ENCODE measurements at places on chromosomes 1 and 21.

DNA sequence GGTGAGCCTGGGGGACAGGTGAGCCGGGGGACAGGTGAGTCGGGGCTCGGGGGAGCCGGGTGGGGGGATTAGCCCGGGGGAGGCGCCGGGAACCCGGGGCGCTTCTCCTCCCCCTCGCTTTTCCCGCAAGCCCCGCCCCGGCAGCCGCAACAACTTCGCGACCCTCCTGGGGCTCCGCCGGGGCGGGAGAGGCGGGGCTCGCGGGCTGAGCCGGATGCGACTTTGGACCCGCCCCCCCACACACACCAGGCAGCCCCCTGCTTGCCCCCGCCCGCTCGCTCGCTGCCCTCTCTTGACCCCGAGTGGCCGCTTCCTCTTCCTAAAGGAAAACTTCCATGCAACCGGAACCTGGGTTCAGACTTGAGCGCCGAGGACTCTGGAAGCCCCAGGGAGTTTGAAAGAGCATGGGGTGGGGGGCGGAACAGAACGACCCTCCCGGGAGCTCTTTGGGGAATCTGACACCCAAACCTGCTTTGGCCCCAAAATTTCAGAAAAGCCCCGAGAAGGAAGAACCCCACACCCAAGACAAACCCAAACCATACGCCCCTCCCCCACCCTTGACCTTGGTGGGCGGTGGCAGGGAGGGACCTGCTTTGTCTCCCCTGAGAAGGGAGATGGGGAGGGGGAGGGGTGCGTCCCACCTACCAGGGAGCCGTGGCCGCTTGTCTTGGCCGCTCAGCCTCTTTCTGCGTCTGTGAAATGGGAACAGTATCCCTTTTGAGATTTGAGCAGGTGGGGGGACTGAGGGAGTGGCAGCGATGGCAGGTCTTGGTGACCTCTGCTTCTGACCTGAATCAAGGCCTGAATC is 550 bp downstream of the ARHGEF16 start:
- no peak for DNase-seq

DNA sequence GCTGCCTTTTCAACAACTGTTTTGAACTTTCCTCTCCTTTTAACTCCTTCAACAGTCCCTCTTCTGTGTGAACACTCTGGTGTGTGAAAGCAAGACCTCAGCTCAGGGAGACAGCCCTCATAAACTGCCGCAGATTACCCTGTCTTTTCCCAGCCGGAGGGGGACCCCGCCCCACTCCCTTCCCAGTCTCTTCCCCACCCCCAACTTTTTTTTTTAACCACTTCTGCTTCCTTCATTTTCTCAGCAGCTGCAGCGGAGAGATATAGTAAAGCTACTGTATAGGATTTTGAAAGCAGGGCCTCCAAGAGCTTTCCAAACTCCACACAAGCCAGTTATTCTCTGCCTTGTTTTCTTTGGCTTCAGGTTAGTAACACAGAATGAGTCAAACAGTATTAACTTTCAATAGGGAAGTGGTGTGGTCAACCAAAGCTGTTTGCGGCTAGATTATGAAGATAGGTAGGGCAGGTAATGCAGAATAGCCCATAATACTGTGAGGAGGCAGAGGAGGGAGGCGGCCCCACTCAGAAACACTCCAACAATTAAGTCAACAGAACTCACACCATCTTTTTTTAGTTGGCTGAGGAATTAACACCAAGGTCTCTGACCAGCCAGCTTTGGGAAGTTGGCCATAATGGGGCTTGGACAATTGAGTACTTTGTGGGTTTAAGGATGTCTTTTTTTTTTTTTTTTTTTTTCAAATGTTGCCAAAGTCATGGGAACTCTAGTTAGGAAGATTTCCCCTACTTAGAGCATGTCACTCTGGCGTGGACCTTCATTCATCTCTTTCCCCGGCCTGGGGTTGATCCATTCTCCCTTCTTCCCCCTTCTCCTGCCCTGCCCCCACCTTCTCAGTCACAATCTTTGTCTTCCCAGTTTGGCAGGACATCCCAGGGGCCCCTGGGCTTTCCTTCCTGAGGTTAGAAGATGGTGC is 177.0 kb downstream of the CLIC6 start:
- no peak for DNase-seq

- no peak for DNase-seq
Observed at GRCh38 chr1:14367451-14367850, 231.0 kb upstream of the KAZN start.

DNA sequence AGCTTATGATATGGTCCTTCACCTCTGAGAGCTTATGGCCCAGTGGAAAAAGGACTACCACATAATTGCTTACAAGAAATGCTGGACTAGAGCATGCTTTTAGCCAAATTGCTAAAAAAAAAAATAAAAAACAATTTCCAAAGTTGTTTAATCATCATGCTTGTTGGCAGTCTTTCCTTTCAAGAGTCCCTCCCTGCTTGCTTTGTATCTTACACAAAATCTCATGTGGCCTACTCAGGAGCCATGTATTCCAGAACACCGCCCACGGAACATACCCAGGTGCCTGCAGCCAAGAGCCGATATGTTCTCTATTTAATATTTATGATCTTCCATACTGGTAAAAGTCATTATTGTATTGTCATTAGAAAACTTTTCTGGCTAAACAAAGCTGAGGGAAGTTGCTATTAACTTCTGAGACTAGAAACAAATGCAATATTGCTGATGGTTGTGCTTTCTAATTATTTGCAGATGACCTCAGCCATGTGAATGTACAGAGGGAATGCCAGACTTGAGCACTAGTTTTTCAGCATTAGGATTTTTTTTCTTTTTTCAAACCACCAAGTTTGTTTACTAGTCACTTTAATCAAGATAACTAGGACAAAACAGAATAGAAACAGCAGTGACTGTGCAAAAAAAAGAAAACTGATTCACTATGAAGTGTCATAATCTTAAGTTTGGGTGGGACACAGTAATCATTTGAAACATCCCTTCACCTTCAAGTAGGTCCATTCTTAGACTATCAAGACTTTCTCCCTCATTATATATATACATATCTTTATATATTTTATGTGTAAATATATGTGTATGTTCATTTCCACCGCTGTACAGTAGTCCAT is 129.3 kb upstream of the GORAB start:
- DNase-seq: no peak

DNA sequence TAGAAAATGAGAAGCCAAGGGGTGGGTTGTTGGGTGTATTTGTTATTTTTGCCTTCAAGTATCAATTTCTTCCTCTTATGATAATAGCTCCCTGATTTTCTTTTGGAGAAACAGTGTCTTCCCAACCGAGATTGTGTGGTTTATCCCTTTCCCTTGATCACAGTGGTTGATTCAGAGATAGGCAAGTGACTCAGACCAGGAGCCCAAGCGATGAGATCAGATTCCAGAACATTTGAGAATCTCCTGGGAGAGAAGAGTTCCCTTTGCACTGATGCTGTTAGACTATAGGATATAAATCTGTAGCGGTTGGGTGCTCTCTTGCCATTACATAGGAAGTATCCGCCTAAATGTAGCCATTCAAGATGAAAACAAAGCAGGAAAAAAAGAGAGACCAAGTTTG is 90.1 kb upstream of the WDR26 start:
- no peak for DNase-seq

GRCh38 chr1:27542463-27543273 is 52.7 kb upstream of the WASF2 start:
- no peak for DNase-seq

DNA sequence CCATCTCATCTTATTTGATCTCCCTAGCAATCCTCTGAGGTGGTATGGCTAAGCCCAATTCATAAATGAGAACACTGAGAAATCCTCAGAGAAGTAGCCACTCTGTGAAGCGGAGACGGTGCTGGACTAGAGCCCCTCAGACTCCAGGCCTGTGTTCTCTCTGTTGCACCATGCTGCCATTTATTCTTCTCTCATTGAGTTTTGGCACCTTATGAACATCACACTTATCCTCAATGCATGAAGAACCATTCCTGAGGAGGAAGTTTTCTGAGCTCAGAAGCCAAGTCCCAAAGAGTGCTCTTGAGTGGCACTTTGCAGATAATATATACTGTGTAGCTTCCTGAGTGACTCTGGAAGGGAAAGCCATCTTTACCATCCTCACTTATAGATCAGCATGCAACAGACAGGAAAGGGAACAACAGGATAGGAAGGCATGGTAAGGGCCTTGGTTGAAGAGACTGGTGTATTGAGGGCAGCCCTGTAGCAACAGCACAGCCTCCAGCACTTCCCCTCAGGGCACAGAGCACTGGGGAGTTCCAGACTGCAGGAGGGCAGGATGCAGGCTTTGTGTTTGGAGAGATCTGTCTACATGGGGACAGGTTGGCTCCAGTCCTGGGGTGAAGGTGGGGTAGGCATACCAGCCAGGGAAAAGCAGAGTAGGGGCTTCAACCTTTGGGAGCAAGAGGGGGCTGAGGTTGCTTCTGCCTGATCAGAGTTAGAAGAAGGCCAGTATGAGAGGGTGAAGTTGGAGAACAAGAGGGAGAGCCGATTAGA is 1.6 kb upstream of the CRNN start:
- DNase-seq: no peak

DNA sequence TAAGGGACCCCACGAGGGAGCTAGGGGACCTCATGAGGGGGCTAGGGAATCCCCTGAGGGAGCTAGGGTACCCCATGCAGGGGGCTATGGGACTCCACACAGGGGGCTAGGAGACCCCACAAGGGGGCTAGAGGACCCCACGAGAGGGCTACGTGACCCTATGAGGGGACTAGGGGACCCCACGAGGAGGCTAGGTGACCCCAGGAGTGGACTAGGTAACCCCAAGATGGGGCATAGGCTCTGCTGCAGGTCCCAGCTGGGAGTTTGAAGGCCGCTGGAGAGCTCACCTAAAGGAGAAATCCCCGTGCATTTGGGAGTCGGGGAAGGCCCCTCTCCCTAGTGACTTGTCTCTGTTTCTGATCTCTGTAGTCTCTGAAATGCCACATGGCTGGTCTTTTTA is 50.0 kb upstream of the DMRTB1 start:
- no peak for DNase-seq

- DNase-seq: no peak
Observed at GRCh38 chr21:44704636-44705001, 6.8 kb downstream of the TSPEAR start.

GRCh38 chr1:3149277-3149676 is 80.3 kb downstream of the PRDM16 start:
- DNase-seq: no peak

- DNase-seq: no peak
Observed at GRCh38 chr1:81186261-81186660, 614.5 kb upstream of the ADGRL2 start.

- no peak for DNase-seq
Observed at GRCh38 chr1:169347688-169348382, 19.8 kb downstream of the NME7 start.

DNA sequence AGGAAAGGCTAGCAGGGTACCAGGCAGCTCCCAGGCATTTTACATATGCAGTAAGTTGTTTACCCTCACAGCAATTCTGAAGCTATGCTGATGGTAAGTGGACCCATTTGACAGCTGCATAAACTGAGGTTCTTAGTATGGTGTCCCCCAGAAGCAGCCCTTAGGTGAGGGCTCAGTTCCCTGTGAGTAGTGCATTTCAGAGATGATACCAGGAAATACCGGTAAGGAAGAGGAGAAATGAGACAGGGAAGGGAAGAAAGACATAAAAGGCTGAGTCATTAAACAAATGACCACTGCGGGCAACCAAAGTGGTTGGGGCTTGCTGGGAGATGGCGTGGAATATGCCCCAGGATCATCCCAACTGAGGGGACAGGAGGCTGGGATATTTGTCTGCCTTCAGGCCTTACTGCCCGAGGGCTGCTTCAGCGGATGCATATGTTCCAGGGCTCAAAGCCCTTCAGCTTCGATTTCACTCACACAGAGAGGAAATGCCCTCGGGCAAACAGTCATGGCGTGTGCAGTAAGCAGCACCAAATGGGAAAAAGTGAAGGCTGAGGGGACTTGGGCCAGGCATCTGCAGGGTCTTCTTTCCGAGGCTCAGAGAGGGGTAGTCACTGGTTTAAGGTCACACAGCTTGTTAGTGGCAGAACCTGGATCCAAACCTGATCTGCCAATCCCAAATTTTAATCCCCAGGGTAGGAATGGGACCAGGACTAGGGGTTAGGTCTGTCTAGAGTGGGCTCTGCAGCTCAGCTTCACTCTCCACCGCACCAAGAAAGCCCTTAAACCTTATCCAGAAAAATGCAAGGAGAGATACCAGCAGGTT is 133.7 kb upstream of the RUNX3 start:
- no peak for DNase-seq

GRCh38 chr21:44598061-44598460 is 2.3 kb upstream of the KRTAP10-7 start:
- no peak for DNase-seq

DNA sequence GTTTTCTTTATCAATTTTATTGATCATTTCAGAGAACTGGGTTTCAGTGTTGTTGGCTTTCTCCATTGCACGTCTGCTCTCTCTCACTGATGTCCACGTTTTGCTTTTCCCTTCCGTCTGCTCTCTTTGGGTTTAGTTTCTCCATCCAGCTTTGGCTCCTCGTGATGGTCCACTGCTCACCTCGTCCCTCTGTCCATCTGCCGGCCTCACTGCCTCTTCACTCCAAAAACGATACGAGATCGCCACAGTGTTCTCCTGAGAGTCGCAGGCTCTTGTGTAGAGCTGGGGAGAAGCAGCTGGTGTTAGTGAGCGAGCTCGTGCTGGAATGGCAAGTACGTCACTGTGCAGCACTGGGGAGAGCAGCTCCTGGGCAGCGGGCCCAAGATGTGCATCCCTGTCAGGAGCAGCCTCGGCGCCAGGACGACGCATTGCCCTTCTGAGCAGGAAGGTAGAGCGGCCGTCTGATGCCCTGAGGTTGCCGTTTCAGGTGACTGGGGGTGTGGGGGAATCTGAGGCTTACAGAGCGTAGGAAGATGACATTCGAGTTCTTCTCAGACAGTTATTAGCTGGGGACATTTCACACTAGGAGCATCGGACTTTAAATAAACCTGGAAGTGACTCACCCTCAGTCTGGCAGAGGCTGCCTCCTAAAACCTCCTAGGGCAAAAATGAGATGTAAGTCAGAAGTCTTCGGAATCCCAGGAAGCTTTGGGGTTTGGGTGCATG is 31.4 kb upstream of the PCBP3 start:
- no peak for DNase-seq

GRCh38 chr1:4752059-4752458 is 97.7 kb downstream of the AJAP1 start:
- no peak for DNase-seq

Measured in left renal pelvis (tissue), 4 donors.